ENCODE measurements at places on chromosomes 4 and X.

DNA sequence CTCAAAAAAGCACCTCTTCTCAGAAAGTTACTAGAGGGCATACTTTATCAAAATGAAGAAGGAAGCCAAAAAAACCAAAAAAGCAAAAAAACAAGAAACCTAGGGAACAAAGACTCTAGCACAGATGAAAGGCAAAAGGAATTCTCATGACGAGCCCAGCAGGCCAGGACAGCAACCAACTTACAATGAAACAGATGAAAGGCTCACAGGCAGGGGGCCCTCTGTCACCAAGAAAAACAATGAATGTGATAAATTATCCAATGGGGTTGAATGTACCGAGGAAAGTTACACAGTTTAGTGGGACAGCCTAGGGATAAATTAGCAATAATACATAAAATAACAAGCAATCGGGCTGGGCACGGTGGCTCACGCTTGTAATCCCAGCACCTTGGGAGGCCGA, 79.0 kb downstream of the GPR82 start:
- no peak for DNase-seq

- no peak for DNase-seq
Observed at GRCh38 chr4:7630568-7631287, 196.0 kb upstream of the PSAPL1 start.

DNA sequence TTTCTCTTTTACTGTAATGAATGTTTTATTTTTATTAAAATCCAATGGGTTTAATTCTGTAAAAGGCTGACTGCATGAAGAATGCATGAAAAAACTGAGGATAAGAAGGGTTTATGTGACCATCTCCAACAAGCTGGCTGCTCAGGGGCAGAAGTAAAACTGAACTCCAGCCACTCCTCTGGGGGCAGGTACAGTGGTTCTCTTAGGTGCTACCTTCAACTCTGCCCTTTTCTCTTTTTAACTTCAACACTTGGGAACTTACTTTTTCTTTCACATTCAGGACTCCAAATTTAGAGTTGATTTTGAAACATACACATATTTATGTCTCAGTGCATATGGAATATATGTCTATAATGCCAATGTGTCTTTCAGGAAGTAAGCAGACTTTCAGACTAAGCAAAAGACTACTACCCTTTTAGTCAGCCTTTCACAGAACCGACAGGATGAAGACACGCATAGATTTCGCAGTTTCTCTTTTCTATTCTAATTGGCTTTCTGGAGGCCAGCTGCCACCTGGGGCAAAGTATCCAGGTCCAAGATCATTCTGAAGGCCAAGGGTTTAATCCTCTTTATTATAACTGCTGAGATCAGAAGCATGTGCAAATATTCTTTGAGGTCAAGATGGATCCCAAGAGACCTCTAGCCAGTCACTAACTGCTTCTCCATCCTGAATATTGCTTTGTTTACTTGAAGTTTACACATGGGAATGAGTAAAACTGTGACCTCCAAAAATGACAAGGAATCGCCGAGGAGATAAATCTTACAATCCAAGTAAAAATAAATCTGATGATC, 30.7 kb downstream of the HS3ST1 start:
- no peak for DNase-seq

GRCh38 chr4:2716236-2716635, 39.9 kb downstream of the TNIP2 start:
- no peak for DNase-seq

DNA sequence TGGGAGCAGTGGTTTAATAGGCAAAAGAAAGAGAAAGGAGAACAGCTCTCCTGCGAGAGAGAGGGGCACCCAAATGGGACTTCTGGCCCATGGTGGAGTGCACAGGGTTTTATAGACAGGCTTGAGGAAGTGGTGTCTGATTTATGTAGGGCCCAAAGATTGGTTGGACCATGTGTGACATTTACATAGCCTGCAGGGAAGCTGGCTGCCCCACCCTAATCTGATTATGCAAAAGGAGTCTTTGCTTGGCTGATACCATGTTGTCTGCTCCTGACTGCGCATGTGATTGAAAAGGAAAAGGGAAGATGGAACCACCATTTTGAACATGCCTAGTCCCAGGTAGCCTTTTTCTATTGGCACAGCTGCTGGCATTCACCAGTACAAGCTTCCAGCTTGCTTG, 100.0 kb upstream of the DIPK2B start:
- DNase-seq: no peak

- DNase-seq: no peak
Observed at GRCh38 chr4:190019023-190019858, 7.8 kb downstream of the FRG2 start.

DNA sequence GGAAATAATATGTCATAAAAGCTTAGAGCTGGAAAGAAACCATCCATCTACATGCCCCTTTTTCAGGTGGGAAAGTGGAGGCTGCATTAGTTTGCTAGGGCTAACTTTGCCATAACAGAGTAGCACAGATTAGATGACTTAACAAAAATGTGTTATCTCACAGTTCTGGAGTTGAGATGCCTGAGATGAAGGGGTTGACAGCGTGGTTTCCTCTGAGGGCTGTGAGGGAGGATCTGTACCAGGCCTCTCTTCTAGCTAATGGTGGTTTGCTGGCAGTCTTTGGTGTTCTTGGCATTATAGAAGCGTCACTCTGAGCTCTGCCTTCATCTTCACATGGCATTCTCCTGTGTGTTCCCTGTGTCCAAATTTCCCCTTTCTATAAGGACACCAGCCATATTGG, 2.4 kb downstream of the CHRNA9 start:
- DNase-seq: no peak

- DNase-seq: no peak
Observed at GRCh38 chr4:89434364-89434988, 126.9 kb upstream of the GPRIN3 start.

DNA sequence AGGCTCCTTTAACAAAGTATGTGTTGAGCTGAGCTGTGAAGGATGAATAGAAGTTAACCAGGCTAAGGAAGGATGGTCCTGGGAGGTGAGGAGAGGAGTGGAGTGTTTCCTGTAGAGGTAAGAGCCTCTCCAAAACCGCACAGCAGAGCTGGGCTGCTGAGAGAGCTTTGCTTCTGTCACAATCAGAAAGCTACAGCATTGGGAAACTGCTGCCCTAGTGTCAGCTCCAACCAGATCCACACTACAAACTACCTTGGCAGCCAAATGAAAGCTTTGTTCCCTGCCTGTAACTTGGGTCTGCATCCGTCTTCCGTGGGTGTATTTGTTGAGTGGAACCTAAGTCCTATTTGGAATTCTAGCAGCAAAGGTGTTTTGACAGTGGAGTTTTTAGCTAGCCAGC, 91.8 kb downstream of the REPS2 start:
- DNase-seq: no peak

- DNase-seq: no peak
Observed at GRCh38 chrX:16239211-16239610, 71.9 kb downstream of the MAGEB17 start.

- DNase-seq: no peak
Observed at GRCh38 chrX:19627081-19627480, 111.8 kb upstream of the MAP3K15 start.
